ENCODE measurements at places on chromosomes 16 and 17. TPM values are rescaled to one million over a fixed set of nuclear protein-coding genes. Genes with fewer than 3 reads are reported as not detected.

- no peak for DNase-seq
Measured at GRCh38 chr17:55648086-55648485, 74.6 kb downstream of the TMEM100 start.

GRCh38 chr16:55294931-55295342 is 29.1 kb upstream of the IRX6 start:
- no peak for DNase-seq

DNA sequence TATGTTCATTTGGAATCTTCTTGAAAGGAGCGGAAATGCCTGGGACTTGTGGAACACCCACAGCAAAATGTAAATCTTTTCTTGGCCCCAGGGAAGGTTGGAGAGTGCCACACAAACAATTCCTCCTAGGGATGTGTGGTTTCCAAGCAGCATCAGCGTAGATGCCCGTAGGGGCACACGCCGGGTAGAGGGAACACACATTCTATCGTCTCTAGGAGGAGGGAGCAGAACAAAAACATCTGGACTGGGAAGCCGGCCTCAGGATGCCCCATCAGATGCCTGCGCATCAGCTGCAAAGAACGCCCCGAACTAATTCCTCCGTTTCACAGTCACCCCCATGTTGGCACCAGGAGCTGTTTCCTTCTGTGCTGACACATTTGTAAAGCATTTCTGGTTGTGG is 357.9 kb upstream of the ZFHX3 start:
- DNase-seq = no peak

DNA sequence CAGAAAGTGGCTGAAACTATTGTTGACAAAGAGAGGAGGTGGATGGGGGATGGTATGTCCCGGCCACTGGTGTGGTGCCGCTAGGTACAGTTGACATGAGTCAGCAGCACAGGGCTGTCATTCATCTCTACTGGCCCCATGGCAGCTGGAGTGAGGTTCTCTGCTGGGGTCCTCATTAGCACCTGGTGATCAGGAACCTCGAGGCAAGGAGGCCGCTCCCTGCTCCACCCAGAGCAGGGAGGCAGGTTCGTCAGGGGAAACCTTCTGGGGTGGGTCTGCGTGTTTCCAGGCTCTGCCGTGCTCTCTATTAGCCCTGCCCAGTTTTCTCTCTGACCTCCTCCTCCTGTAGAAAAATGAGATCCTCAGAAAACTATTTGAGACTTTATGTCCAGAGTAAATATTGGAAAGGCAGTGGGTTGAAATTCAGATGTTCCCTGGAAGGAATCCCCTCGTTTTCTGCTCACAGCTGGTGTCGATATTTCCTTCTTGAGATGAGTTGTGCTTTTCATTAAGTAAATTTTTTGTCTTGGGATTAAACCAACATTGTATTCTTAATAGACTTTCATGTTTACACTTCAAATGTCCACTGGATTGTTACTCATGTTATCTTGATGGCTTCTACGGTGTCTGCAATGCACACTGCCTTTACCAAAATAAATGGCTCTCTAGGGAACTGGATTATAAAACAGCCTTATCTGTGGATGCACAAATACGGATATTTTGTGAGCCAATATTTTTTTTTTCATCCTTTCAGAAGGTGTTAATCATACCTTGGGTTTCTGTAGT is 7.1 kb downstream of the NTN1 start:
- DNase-seq = no peak

- no peak for DNase-seq
Measured at GRCh38 chr17:80569924-80570323, 25.3 kb downstream of the RPTOR start.

GRCh38 chr17:29546830-29547229 is 20.0 kb downstream of the ABHD15 start:
- DNase-seq = no peak

DNA sequence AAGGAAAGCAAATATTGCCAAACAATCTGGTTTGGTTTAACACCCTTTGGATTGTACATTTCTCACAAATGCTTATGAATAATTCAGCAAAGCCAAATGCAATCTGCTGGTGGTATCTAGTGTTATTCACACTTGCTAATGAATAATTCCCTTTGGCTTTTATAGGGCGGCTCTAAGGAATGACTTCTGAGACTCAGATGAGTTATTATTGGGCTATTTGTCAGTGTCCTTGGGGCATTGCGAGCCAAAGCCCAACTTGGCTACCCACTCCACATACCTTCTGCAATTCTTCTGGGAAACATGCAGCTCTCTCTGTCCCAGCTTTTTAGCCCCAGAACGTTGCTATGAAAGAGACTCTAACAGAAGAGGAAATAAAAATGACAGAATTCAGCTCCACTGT is 41.1 kb downstream of the FTO start:
- no peak for DNase-seq

- DNase-seq = peak; percentile 74
Measured at GRCh38 chr17:77382966-77383612, 242.3 kb downstream of the SEC14L1 start.

Gene HOXB3
- polyA plus RNA-seq = 10.2 TPM

Gene PERCC1
- not detected for polyA plus RNA-seq

All from sigmoid colon (tissue), 7 donors.